Stimulated activated memory B cell treated with anti-CD40 and anti-IgM and Interleukin-4, amounts not matched to agents 10 μg/mL and 1 μg/mL and 100 μg/mL, for 72 hours (primary cell): ENCODE measurements at places on chromosomes 5 and 9.

DNA sequence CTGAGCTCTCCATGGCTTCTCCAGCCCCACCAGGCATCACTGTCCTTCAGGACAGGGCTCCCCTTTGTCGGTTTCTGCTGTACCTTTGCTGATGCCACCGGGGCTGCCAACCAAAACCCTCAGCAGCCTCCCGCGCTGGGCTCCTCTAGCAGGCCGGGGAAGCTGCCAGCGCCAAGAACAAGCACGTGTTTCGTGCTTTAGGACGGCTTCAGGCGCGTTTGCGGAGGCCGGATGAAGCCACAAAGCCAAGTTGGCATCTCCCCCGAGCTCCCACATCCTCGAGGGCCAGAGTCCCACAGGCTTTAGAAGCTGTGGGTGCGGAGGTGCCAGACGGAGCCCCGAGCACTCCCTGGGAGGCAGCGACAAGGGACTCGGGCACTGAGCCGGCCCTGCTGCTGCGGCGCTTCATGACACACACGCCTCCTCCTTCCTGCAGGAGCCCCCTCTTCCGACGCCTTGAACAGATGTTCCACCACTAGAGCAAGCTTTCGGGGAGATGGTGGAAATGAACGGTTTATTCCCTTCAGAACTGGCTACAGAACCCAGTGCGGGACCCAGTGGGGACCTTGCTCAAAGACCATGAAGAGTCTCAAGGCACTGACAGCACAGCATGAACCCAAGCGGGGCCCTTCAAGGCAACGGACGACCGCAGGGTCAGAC, 36.7 kb downstream of the SARDH start:
- peak; percentile 31 for ATAC-seq

- no peak for ATAC-seq
These were observed 18.0 kb downstream of the CCT5 start for GRCh38 chr5:10268100-10268499.

DNA sequence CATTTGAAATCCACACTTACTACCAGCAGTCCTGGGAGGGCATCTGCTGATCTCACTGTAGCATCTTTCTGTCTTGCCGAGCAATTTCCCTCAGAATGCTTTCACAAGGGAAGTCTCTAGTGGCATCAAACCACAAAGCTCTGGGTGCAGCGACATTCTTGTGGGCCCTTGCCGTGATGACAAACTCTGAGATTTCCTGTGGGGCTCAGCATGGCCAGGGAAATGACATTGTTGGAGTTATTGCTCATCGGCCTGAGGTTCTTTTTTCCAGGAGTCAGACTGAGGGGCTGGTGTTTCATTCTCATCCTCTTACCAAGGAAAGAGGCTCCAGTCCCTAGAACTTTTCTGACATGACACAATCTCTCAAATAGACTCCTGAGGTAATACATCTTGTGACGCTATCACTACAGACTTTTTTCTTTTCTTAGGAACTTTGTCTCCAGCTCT, 51.4 kb downstream of the PFDN1 start:
- peak; percentile 88 for ATAC-seq

GRCh38 chr5:71887680-71888079, 168.6 kb downstream of the CARTPT start:
- ATAC-seq, result peak; percentile 91

- ATAC-seq, result no peak
These were observed 15.8 kb downstream of the RAB14 start for GRCh38 chr9:121185774-121186403.

DNA sequence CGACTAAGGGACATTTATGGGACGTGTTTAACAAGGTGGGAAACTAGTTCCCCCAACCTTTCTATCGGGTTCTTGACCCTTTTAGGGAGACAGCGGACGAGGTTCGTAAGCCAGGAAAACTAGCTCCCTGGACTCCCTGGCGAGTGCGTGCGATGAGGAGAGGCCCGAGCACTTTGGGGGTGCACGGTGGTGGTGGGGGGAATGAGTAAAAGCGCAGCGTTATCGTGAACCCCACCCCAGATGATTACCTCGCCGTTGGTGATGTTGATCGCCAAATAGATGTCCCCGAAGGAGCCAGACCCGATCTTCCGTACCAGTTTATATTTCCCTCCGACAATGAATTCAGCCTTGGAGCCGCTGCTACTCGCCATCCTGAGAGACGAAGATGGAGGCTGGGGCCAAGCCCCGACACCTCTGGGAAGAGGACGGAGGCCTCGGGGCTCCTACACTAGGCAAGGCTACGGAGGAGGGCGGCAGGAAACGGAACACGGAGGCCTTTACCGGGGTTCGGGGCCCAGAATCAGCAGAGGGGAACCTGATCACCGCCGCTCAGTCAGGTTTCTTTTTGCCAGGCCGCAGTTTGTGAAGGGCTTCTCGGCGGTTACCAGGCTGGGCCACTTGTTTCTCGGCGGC, 529 bp downstream of the CSNK1A1 start:
- ATAC-seq, result peak; percentile 10

DNA sequence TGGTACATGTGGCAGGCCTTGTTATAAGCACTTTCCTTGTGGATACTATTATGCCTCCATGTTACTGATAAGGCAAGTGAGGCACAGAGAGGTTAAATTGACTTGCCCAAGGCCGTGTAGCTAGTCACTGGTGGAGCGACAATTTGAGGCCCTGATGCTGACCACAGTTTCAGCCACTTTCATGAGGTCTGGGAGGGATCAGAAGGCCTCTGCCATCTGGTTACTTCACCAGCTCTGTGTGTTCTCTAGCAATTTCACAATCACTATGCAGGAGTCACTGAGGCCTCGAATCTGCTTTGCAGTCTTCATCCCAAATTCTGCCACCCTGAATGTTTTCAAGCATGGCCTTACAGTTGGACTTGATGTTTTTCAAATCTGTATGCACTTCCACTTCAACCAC, 9.1 kb downstream of the LRRC70 start:
- ATAC-seq, result no peak

- ATAC-seq, result no peak
These were observed 142.6 kb upstream of the FST start for GRCh38 chr5:53337827-53338226.

DNA sequence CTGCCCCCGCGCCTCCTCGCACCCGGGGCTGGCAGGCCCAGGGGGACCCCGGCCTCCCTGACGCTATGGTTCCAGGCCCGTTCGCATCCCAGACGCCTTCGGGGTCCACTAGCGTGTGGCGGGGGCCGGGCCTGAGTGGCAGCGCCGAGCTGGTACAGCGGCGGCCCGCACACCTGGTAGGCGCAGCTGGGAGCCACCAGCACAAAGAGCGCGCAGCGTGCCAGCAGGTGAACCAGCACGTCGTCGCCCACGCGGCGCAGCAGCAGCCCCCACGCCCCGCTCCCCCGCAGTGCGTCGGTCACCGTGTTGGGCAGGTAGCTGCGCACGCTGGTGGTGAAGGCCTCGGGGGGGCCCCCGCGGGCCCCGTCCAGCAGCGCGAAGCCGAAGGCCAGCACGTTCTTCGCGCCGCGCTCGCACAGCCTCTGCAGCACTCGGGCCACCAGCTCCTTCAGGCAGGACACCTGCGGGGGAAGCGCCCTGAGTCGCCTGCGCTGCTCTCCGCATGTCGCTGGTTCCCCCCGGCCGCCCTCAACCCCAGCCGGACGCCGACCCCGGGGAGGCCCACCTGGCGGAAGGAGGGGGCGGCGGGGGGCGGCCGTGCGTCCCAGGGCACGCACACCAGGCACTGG, 548 bp downstream of the TERT start:
- ATAC-seq, result peak; percentile 35

GRCh38 chr9:133789778-133790177, 51.6 kb upstream of the SARDH start:
- ATAC-seq, result no peak

GRCh38 chr5:586751-587285, 25.3 kb upstream of the CEP72 start:
- ATAC-seq, result peak; percentile 2

DNA sequence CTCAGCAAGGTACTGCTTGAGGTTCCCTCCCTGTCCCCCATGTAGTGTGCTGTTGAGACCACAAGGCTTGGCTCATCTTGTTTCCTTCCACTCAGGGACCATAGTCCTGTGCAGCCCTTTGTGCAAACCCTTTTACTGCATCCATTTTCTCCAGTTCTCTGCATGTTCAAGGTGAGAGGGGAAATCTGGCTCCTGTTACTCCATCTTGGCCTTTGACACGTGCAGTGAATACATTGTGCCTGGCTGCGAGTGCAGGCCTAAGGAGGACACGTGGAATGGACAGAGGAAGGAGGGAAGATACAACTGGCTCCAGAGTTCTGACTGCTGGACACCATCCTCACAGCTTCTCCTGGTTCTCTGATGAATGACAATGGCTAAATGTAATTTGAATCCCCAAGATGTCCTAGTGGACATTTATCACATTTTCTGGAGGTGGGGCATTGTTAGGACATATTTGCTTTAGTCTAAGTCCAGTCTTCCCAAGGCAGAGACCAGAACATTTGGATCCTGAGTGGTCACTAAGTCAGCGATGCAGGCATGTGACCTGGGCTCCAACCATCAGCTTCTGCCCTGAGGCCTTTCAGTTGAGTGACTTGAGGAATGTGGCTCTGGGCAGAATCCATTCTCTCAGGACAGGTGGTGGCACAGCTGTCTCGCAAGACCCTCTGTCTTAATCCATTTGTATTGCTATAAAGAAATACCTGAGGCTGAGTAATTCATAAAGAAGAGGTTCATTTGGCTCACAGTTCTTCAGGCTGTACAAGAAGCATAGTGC, 189.0 kb upstream of the DAP start:
- ATAC-seq, result no peak

GRCh38 chr5:4780633-4781032, 359.5 kb upstream of the ADAMTS16 start:
- ATAC-seq, result no peak
